ENCODE measurements at places on chromosomes 5 and 9.

- no peak for DNase-seq
Measured at GRCh38 chr5:17817990-17818389, 183.7 kb downstream of the TAF11L14 start.

DNA sequence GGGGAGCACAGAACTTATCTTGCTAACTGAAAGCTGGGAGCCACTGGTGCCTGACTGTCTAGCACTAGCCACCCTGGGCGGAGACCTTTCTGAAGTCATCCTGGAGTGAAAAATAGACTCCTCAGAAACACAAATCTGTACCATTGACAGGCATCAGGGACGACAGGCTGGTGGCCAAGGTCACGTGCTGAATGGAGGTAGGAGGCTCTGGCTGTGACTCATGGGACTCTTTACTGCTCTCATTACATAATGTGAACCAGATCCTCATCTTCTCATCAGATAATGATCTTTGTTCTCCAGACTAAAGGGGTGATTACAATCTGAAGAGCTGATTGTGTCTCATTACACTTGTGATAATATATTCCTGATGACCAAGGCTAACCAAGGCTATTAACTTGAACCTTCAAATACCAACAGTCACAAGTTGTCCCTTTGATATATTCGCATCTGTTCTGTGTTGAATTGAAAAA, 91.8 kb downstream of the SEMA5A start:
- DNase-seq: peak; percentile 25

GRCh38 chr9:117487555-117488175, 72.8 kb upstream of the ASTN2 start:
- peak; percentile 85 for DNase-seq

GRCh38 chr5:151224372-151224771, 480 bp upstream of the CCDC69 start:
- no peak for DNase-seq

GRCh38 chr5:66697796-66698564, 101.8 kb downstream of the MAST4 start:
- no peak for DNase-seq

DNA sequence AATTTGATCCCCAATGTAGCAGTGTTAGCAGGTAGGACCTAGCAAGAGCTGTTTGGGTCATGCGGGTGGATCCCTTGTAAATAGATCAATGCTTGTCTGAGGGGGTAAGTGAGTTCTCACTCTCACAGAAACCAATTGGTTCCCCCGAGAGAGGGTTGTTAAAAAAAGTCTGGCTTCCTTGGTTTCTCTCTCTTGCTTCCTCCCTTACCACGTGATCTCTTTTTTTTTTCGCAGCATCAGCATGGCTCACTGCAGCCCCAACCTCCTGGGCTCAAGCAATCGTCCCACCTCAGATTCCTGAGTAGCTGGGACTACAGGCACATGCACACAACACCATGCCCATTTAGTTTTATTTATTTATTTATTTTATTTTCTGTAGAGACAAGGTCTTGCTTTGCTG, 26.4 kb downstream of the RAPGEF6 start:
- no peak for DNase-seq

GRCh38 chr5:62093411-62093810, 212.6 kb upstream of the KIF2A start:
- DNase-seq: no peak

- DNase-seq: no peak
Measured at GRCh38 chr5:149409268-149409948, 30.3 kb upstream of the IL17B start.

DNA sequence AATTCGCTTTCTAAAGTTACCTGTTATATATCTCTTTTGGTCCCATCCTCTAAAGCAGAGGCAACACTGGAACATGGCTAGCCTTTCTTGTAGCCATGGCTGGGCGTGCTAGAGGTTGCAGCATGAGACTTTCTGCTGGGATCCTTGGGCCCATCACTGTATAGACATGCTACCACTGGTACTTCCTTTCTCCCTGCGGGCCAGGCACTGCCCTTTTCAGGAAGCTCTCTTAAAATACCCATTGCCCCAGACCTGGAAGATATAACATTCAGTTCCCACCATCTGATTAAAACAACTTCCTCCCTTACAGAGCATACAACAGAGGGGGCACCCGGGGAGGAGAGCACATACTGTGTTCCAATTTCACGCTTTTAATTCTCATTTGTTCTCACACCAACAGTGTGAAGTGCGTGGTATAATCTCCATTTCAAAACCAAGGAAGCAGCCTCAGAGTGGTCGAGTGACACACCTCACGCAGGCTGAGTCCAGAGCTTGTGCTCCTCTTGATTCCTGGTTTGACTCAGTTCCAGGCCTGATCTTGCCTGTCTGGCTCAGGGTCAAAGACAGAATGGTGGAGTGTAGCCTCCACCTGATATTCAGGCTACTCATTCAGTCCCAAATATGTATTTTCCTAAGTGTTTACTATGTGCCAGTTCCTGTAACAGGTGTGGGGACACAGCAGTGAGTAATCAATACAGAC, 22.6 kb downstream of the PTGS1 start:
- DNase-seq: no peak

DNA sequence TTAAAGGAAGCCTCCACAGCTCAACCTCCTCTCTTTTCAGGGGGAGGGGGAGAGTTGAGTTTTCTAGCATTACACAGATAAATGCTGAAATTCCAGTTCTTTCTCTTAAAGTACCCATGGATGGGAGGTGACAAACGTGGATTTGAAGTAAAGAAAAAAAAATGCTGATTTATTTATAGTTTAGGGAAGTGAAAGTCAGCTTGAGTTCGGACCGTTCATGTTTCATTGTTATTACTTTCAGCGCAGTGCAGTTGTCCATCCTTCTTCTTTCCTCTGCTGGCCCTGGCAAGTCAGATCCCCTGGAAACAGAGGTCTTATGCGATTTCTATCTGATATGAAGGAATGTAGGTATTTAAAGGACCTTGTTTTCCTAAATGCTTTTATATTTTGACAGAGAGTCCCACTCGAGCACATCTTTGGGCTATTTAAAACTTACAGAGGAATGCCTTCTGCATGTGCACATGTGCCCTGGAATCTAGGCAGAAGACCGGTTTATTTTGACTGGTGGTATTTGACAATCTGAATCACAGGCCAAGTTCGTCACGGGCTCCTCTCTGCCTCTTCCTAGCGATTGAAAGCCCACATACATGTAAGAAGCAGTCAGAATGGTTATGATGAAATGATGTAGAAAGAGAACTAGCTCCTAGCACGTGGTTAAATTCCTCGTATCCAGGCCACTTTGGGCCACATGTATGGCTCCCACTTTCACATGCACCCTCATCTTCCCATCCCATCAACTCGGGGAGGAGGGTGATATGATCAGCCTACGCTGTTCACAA, 385.2 kb upstream of the KLF4 start:
- no peak for DNase-seq

GRCh38 chr5:133824661-133825254, 143.7 kb downstream of the C5orf15 start:
- DNase-seq: no peak

GRCh38 chr5:72951671-72952468, 4.0 kb upstream of the FCHO2 start:
- no peak for DNase-seq

DNA sequence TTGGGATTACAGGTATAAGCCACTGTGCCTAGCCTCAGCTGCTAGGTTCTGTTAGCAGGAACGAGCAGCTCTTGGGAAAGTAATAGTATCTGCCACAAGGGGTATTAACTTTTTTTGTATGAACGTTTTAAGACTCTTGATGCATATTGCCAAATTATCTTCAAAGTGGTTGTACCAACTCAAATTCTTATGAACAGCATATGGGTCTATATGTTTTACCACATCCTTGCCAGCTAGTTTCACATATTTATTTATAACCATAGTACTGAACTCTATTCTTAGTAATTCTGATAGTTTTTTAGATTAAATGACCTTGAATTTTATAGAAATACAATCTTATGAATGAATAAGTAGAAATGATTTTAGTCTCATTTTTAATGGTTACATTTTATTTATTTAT, 80.9 kb downstream of the HSPA4 start:
- DNase-seq: no peak

DNA sequence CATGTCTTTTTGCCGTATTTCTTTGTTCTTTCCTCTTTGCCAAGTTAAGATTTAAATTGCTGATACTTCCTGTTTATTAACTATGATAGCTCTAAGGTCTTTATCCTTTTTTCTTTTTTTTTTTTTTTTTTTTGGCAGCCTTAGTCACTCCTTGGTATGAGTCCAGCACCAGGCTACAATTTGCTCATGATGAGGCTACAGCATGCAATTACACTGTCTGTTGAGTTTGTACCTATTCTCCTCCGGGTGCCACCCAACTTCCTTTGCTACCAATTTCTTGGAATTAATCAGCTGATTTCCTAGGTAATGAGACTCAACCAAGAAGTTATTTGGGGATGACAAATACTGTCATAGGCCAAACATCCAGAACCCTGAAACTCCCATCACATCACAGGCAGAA, 25.5 kb downstream of the ACTL7B start:
- DNase-seq: no peak

- DNase-seq: peak; percentile 35
Measured at GRCh38 chr5:52725808-52726207, 61.9 kb upstream of the ITGA1 start.

DNA sequence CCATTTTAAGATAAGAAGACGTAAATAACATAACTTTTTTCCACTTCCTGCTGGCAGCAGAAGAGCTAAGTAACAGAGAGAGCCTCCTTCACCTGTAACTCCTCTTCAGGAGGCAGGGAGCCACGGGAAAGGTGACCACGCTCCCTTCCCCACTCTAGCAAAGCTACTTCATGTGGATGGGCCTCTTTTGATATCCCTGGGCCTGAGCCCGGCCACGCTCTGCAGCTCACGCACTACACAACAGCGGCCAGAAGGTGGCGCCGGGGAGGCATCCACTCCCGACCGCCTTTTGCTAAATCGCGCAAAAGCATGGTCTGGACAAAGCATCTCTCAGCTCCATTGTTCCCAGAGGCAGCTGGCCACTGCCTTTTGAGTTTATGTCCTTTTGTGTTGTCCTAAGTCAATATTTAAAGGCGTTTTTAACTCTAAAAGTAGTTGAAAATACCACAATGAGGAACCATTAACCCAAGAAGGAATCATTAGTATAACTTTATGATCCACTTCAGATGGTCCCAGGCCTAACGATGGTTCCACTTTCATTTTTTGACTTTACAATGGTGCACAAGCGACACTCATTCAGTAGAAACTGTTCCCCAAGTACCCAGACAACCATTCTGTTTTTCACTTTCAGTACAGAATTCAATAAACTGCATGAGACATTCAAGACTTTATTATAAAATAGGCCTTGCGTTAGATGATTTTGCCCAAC, 23.6 kb downstream of the CMBL start:
- peak; percentile 95 for DNase-seq

GRCh38 chr9:124047251-124047672, 35.7 kb downstream of the LHX2 start:
- DNase-seq: no peak
